ENCODE measurements at places on chromosomes 1 and 21.

DNA sequence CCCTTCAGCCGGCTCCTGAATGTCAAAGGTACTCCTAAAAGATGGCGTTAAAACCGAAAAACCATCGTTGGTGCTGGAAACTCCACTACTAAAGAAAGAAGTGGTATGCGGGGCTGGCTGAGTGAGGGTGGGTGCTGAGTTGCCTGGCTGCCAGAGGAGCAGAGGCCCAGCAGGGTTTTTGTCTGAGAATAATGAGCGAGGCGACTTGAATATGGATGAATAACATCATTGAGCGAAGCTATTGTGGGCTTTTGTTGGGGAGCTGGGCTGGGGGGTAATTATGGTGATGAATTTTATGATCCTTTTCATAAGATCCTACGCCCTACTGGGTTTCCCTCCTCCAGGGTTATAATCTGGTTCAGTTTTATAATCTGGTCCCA is 2.0 kb downstream of the PDPN start:
- DNase-seq, result peak; percentile 48

DNA sequence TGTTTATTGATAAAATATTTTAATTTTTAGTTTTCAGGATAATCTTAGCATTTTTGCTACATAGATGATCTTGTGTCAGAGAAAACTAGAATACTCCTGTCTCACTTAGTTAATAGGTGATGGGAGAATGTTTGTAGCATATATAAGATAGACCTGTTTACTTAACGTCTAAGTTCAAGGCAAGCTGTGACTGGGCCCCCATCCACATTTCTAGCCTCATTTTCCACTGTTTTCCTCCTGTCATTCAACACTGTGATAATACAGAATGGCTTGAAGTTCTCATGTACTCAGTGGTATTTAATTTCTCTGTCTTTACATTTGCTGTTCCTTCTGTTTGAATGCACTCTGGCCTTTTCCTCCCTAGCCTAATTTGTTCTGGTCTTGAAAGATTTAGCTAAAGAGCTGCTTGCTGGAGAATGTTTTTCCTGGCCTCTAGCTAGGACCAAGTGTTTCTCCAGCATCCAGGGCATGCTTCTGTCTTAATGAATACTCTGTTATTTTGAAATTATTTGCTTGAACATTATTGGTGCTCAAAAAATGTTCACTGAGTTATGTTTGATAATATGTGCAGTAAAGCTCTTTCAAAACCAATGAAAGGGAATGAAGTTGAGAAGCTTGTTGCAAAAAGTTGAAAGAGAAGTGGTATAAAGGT is 37.3 kb downstream of the USP25 start:
- no peak for DNase-seq

- no peak for DNase-seq
Observed at GRCh38 chr1:7857985-7858384, 5.1 kb upstream of the UTS2 start.

- DNase-seq, result peak; percentile 53
Observed at GRCh38 chr1:89631816-89632656, 884 bp upstream of the LRRC8C start.

DNA sequence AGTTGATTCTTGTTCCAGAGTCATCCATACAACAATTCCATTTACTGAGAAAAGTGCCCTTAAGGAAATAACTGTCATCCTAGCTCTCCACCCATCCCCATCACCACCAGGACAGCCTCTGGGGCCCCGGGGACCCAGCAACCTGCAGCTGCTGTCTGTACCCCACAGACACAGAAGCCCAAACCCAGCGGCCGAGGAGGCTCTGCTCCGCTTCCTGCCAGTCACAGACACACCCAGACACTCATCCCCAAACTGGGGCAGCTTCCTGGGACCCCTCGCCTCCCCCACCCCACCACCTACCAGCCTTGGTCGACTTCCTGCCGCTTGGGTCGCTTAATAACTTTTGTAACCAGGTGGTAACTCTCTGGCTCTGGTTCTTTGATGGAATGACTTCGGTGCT is 121.6 kb upstream of the SLC25A33 start:
- no peak for DNase-seq

DNA sequence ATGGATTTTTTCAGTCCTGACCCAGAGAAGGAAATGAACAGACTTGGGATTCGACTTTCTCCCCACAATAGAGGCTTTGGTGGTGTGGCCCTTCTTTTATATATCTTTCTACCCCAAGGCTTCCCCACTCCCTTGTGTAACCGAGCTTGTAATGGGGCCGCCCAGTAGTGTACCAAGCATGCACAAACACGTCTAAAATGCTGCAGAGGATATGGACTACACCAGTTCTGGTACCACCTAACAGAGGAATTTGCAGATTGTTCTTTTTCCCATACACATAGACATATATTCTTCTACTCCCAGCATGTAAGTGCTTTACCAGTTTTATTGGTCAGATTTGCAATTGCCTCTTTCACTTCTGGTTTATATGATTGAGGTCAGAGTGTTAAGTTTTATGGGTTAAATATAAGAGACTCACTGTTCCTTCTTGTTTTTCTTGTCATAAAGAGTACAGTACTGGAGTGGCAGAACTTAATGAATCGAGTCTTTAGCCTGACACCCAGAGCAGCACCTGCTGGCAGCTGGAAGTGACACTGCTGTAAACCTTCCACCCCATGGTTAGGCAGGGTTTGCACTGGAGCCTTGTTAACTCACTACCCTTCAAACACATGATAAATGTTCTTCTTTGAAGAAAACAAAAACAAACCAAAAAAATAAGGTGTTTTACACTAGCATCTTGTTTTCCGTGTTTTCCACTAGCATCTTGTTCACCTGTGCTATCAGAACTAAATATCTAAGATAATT is 198.6 kb downstream of the PTPRC start:
- no peak for DNase-seq

- no peak for DNase-seq
Observed at GRCh38 chr1:226593541-226593940, 45.0 kb downstream of the STUM start.

DNA sequence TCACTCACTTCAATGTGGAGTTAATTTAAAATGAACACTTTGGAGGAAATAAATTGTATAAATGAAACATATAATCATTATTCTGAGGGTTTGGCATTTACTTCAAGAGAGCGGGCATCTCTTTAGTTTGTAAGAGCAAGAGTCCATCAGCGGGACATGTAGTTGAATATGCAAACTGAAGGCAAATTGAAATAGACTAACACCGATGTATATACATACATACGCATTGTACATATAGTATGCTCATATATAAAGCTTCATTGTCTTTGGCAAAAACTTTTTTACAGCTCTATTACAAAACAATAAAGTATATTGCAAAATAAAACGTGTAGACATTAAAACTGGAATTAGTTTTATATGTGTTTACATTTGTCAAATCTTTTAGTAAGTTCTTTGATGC is 328.9 kb downstream of the LTN1 start:
- no peak for DNase-seq

DNA sequence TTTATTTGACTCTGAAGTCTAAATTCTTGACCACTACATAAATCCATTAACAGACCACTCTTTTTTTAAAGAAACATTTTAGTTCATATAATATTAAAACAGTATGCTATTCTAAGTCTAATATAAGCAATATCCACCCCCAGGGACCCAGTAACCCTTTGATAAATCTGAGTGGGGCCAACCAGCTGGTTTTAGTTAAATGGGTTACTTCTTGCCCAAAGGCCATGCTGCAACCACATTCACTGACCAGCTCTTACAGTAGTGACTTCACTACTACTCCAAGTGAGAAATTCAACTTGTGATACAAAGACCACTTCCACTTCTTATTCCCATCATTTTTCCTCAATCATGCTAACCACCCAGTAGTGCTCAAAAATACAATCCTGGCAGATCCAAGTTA is 20.5 kb downstream of the FUBP1 start:
- DNase-seq, result no peak

GRCh38 chr1:7611421-7612010 is 159.6 kb upstream of the VAMP3 start:
- DNase-seq, result no peak

- DNase-seq, result no peak
Observed at GRCh38 chr1:93614541-93614940, 67.1 kb downstream of the BCAR3 start.

DNA sequence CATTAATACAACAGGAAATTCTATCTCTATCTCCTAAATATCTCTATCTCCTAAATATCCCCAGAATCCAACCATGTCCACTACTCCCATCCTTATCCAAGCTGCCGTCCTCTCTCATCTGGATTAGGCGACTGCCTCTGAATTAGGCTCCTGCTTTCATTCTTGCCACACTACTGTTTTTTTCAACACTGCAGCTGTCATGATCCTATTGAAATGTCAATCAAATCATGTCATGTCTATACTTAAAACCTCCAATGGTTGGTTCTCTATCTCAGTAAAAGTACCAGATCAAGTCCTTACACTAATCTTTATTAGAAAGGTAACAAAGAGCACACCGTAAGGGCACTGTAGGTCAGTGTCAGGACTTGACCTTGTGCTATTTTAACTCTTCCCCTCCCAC is 82.0 kb upstream of the NFIA start:
- no peak for DNase-seq

- no peak for DNase-seq
Observed at GRCh38 chr1:110498270-110498669, 20.7 kb downstream of the KCNA10 start.

DNA sequence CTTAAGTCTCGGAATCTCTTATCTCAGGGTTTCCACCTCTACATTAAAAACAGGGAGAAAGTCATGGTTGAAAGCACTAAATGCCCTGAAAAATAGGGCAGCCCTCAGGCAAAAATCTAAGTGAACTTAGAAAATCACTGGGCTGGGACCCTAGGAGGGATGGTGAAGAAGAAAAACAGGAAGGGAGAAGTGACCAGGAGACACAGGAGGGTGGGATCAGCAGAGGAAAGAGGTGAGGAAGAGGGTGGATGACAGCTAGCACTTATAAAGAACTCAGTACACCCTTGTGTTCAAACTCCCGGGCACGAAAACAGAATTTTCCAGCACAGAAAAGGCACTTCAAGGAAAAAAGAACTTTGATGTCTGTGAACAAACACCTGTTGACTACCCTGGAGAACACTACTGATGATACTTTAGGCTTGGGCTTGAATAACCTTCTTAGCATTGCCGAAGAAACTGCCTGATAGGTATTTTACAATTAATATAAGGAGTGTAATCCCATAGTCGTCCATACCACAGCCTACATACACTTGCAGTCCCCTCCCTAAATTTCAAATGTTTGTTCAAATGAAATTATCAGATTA is 2.0 kb downstream of the CHML start:
- DNase-seq, result no peak

DNA sequence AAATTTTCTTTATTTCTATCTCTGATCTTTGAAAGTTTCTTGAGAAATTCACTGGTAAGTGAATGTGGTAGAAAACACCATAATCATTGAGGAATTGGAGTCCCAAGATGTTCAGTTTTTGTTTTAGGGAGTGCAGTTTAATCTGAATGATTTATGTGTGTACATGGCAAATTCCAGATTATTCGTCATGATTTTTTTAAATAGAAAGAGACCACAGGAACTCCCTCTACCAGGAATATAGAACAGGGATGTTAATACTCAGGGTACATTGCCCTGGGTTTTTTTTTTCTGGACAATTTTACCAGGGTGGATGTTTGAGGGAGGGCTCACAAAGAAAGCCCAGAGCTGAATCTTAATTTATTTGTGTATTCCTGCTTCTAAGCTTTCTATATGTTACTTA is 109.0 kb downstream of the VPS13D start:
- no peak for DNase-seq

- no peak for DNase-seq
Observed at GRCh38 chr1:230208619-230209261, 141.7 kb downstream of the GALNT2 start.

- no peak for DNase-seq
Observed at GRCh38 chr1:31374511-31375196, 1.8 kb upstream of the FABP3 start.

- DNase-seq, result peak; percentile 71
Observed at GRCh38 chr1:93680420-93681100, 1.1 kb downstream of the BCAR3 start.

DNA sequence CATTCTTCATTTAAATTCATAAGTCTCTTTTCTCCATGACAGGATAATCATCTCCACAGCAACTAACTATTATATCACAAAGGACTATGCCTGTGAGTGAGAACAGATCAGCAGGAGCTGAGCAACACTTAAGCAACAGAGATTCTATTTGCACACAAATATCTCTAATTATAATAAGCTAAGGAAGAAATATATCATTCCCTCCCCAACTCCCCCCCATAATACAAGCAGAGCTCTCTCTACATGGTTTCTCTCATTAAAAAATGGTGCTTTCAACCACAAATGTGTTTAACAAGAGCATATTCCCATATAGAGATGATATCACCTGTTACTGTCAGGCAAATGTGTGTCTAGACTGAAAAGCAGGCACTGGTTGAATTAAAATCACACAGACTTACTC is 34.5 kb upstream of the NIBAN1 start:
- DNase-seq, result no peak

GRCh38 chr1:159748370-159748769 is 32.4 kb upstream of the DUSP23 start:
- no peak for DNase-seq

DNA sequence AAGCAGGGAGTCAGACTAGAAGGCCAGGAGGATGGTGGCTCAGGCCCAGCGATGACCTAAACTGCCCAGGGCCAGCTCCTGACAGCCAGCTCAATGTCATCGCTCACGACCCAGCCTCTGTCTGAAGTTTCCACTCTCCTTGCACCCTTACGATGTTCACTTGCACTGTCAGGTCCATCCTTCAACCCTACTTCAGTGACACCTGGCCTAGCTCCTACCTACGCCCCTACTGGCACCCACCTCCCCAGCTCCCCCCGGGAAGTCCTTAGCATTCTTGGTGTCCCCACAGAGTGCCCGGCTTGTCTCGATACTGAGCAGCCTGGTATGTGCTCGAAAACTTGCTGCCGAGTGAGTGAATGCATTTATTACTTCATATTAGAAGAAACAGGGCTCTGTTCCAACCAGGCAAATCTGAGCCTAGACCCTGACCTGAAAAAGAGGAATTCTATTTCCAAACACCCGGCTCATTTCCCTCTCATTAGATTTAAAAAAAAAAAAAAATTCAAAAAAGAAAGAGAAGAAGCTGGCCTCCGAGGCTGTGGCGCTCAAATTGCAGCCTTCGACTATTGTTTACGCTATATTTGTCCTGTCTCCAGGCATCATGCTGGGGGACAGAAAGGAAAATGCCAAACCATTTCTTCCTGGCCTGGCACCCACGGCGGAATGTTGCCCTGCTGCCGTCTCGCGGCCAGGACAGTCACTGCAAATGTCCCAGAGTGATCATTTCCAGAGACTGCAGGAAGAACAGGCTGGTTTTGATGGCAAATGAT is 29.8 kb upstream of the LRRC38 start:
- DNase-seq, result peak; percentile 75

- DNase-seq, result no peak
Observed at GRCh38 chr1:201652181-201652580, 113.3 kb downstream of the NAV1 start.

- DNase-seq, result no peak
Observed at GRCh38 chr1:42173961-42174735, 9.6 kb upstream of the GUCA2A start.
